ENCODE measurements at places on chromosomes 4 and X.

GRCh38 chr4:113844369-113844768, 82.8 kb upstream of the CAMK2D start:
- no peak for DNase-seq

- DNase-seq = peak; percentile 20
Measured at GRCh38 chr4:54063737-54064316, 578 bp downstream of the CHIC2 start.

- no peak for DNase-seq
Measured at GRCh38 chr4:67632492-67632891, 68.5 kb downstream of the UBA6 start.

DNA sequence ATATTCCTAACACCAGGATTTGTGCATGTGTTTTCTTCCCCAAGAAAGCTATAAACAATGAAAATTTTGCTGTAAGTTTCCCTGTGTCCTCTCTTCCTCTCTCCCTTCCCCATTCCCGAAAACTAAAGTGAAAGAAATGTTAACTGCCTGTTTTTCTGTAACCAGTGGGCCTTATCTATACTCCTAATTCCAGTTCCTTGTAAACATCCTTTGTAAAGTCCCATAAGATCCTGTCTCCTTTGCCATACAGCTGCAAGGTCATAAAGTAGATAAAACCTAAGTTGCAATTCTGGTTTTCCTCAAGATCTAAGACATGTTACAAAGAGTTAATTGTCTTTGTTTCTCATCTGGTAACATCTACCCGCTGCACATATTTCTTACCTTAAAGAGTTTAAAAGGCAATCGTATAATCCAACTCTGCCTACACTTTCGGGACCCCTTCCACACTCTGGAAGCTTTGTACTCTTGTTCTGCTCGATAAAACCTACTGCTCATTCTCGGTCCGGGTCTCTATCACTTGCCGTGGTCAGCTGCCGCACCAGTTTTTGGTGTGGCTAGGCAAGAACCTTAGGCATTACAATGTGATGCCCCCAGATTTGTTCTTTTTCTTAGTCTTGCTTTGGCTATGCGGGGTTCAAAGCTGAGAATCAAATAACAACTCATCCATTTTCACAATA, 20.5 kb downstream of the UGT2B7 start:
- no peak for DNase-seq

- DNase-seq = no peak
Measured at GRCh38 chr4:8332038-8332857, 62.7 kb downstream of the HTRA3 start.

DNA sequence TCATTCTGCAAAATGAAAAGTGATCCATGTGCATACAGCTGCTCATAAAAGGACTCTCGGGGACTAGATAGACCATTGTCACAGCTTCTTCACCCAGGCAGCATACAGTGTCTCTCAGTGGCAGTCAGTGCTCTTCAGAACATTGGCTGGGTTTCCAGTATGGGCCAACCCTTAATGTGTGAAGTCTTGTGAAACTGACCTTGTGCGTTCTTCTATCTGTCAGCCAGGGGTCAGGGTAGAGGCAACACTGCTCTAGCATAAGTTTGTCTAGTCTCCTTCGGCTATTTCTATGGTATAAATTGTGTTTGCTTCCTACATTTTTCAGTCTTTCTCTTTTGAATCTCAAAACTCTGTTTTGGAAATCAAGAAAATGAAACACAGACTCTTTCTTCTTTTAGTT, 37.0 kb upstream of the SMIM31 start:
- no peak for DNase-seq

DNA sequence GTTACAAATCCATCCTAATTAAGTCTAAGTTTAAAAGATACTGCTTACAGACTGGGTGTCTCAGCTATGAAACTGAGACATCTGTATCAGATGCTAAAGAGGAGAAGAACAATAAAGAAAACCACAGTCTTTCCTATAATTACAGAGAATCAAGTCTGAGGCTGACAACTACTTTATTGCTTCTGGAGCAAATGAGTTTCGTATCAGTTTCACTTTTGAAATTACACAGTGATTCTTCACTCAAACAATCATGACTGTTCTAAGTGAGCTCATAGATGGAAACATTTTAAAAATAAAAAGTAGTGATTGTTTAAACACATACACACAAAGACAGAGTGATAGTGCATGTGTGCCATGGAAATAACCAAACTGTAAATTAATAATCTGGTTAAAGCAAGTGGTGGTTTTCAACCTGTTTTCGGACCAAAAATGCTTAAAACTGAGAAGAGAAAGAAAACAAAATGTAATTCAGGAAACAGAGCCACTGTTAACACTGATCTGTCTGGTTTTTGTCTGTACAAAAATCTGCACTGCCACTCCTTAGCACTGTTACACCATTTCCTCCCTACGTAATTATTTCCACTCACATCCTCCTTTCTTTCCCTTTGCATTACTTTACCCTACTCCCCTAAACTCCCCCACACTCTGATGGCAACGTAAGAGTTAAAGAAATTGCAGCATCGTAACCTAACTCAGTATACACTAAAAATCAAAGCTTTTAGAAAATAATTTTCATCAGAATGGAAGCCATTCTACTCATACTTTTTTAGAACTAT, 12.5 kb downstream of the RFC1 start:
- no peak for DNase-seq

DNA sequence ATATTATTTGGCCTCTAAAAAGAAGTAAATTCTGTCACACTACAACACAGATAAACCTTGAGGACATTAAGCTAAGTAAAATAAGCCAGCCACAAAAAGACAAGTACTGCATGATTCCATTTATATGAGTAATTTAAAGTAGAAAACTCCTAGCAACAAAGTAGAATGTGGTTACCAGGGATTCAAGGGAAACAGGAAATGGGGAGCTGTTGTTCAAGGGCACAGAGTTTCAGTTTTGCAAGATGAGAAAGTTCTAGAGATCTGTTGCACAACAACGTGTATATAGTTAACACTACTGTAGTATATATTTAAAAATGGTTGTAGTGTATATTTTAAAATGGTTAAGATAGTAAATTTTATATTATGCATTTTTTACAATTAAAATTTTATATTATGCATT, 25.4 kb downstream of the SEC31A start:
- no peak for DNase-seq

GRCh38 chrX:41759817-41760216, 35.8 kb downstream of the GPR82 start:
- no peak for DNase-seq

DNA sequence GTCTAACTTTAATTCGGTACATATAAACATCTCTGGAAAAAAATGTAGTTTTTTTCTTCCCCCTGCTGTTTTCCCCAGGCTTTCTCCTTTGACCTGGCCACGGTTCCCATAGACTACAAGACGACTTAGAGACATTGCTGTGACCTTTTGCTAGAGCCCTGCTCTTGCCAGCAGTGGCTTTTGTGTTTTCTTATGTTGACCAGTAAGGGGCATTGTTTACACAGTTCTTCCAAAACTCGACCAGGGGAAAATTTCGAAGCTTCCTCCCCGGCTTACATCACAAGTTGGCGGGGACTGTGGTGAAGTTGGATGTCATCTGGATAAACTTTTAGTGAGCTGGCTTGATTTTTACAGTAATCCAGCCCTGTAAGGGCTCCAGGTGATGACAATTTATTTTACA, 9.3 kb downstream of the CCDC160 start:
- no peak for DNase-seq

DNA sequence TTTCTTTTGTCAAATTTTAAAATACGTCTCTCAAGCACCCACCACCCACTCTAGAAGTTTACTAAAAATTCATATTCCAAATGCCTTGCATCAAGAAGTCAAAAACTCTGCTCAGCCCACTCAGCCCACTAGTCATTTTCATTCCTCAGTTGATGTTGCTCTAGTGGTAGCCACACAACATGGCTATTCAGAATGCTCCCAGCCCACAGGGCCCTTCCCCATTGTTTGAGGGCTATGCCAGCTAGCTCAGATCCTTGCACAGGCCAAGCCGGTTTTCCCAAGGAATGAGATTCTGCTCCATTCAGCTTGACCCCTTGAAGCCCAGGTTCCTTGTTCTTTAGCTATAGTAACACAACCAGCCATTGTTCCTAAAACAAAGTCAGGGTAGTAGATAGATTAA, 297.5 kb upstream of the RASGEF1B start:
- no peak for DNase-seq

DNA sequence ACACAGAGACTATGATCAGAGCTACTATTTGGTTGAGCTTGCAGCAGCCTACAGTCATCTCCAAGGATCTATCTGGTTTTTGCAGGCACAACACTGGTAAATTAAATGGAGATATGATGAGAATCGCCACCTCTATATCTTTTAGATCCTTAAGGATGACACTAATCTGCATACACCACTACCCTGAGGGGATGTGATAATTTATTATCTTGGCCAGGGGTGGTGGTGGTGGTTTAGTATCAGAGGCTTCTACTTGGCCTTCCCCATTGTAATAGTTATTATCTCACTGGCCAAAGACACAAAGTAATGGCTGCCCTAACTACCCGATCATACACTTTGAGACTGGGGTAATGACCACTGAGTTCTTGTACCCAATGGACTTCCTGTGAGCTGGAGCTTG, 21.2 kb downstream of the CCDC160 start:
- no peak for DNase-seq

- DNase-seq = no peak
Measured at GRCh38 chr4:149890531-149890930, 74.9 kb upstream of the IQCM start.

DNA sequence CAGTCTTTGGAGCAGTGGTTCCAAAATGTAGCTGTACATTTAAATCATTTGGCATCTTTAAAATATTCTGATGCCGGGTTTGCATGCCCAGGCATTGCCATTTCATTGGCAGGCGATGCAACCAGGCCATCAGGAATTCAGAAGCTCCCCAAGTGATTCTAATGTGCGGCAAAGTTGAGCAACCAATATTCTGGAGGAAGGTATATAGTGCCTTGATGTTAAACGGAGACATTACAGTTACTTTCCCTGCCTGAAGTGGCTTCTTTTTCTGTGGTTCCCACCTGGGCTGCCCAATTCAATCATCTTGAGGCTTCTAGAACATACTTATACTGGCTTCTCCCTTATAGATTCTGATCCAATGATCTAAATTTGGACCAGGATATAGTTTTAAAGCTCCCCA, 68.7 kb upstream of the PGM2 start:
- DNase-seq = no peak

Data from anterior cingulate cortex (tissue), 58 donors.